ENCODE measurements at places on chromosomes 5 and 9. TPM values are rescaled to one million over a fixed set of nuclear protein-coding genes. Genes with fewer than 3 reads are reported as not detected.

PTPN3 gene
- 17.4 TPM for total RNA-seq

KLF4 gene
- 19.8 TPM for total RNA-seq

IL13 gene
- not detected for total RNA-seq

DMGDH gene
- total RNA-seq, result 0.86 TPM

PCDHGA5 gene
- 9.7 TPM for total RNA-seq

APC gene
- 39.5 TPM for total RNA-seq

MIER3 gene
- total RNA-seq, result 14.8 TPM

FAM200C gene
- 3.3 TPM for total RNA-seq

PCDHB11 gene
- total RNA-seq, result 1.9 TPM

ACSL6 gene
- 4.5 TPM for total RNA-seq

DNA sequence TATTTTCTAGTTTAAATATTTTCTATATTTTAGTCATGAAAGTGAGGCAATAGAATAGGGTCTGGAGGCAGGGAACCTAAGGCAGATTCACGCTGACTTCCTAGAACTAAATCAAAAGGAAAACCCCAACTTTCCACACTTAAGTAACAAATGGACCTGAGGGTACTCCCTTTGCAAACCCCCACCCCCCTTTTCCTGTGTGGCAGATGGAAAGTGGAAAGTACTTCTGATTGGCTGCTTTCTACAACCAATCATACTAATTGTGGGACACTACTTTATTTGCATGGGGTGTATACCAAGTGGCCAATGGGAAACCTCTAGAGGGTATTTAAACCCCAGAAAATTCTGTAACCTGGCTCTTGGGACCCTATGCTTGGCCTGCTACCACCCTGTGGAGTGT lies 4.8 kb upstream of the CENPH start:
- no peak for DNase-seq

DNA sequence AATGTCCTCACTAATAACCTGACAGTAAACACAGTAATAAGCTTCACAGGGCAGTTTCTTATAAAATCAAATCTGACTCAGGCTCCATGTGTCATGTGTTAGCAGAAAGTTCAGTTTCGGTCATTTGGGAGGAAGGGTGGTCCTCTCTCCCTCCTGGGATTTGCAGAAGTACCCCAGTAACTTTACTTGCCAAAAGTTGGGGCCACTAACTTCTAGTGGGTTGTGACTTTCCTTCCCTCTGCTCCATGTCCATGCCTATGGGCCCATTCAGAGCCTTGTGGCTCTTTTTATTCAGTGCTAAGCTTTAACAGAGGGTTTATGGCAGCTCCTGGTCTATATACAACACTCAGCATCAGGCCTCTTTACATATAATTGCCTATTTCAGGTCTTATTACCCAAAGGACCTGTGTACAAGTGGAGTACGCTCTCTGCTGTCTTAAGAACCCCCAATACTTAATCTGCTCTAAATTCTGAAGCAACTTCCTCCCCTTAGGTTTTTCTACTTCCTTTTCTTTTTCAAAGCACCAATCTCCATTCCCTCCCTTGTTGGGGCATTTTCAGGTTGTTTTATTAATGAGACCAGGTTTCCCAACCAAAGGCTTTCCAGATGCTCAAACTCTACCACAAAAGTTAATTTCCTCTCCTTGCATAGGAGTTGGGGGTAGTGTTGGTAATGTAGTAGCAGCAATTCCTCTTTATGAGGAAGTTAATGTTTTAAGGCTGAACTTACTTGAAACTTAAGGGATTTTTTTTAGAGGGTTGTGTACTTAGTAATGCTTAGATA lies 107.7 kb downstream of the CCDC192 start:
- no peak for DNase-seq

DNA sequence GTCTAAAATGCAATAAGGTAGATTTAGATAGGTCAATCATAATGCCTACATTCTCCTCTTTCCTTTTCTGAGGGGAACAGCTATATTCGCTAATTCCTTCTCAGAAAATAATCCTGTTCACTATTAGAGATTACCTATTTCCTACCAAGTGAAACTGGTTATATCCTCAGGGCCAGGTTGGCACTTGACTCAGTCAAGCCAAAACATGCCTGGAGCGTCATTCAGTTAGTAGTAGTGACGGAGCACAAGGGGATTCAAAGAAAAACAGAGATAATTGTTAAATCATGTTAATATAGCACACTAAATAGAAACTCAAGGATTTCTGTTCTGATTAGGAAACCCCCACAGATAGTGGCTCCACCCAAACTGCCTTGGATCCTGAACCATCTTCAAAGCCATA lies 515.4 kb upstream of the PTPRD start:
- no peak for DNase-seq

DNA sequence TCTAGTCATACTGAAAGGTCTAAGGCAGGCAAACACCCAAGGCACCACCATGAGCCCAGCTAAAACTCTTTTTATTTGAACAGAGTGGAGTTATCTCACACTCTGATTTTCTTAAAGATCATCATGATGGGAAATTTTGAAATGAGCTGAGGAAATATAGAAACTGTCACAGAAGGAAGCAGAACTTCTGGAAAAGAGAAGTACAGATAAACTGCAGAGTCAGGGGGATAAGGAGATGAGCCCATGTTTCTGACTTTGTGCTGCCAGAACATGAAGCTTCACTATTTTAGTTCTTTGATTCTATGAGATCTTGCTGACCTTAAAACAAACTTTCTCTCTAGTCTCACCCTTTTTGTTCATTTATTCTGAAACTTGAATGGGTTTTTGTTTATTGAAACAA lies 406.5 kb upstream of the EDIL3 start:
- DNase-seq, result no peak

DNA sequence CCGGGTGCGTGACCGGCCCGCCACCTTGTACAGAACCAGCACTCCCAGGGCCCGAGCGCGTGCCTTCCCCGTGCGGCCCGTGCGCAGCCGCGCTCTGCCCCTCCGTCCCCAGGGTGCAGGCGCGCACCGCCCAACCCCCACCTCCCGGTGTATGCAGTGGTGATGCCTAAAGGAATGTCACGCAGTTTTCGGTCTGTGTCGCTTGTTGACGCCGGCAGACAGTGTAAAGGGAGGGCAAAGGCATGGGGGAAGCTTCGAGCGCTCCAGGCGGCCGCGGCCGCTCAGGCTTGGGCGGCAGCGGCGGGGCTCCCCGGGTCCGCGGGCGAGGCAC lies 1.3 kb downstream of the LRRC26 start:
- no peak for DNase-seq

DNA sequence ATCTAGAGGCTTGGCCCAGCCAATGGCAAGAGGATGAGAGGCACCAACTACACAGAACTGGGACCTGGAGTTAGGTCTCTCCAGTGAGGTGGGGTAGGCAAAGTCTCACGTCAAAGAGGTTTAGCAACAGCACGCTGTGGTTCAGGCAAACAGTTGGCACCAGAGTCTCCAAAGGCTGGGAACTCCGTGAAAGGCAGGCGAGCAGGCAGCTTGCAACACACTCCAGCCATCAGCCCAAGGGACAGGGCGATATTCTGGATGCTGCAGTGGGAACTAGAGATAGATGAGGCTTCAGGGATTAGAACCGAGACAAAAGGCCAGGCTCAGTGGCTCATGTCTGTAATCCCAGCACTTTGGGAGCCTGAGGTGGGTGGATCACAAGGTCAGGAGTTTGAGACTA lies 129.1 kb downstream of the PDZD2 start:
- no peak for DNase-seq

GRCh38 chr9:30584559-30584958 lies 1799.9 kb upstream of the ACO1 start:
- DNase-seq, result no peak

DNA sequence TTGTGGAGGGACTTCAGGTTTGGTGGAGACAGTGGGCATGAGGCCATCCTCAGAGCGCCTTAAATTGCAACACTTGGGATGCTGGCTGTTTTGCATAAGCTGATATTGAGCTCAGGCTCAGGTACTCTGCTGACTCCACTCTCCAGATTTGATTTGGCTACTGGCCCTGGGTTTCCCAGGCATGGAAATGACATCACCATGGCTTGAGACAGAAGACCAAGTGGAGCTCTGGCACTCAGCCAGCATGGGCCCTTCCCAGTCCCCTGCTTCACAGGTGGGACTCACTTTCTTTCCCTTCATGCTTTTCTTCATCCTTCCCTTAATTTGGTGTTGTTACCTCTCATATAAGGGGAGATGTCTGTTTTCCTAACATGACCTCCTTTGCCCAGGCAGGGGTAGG lies 72.0 kb upstream of the IL12B start:
- no peak for DNase-seq
